Small intestine (tissue), 16 donors: ENCODE measurements at places on chromosomes 4 and X. TPM values are rescaled to one million over a fixed set of nuclear protein-coding genes. Genes with fewer than 3 reads are reported as not detected.

Gene HSFX3
- not detected for polyA plus RNA-seq

Gene ARHGAP6
- 3.3 TPM for polyA plus RNA-seq

Gene THAP9
- polyA plus RNA-seq, result 7.9 TPM

Gene PNCK
- 1.1 TPM for polyA plus RNA-seq

Gene PALLD
- polyA plus RNA-seq, result 42.9 TPM

Gene VSIG4
- 5.2 TPM for polyA plus RNA-seq

Gene NCAPG
- 2.5 TPM for polyA plus RNA-seq

DNA sequence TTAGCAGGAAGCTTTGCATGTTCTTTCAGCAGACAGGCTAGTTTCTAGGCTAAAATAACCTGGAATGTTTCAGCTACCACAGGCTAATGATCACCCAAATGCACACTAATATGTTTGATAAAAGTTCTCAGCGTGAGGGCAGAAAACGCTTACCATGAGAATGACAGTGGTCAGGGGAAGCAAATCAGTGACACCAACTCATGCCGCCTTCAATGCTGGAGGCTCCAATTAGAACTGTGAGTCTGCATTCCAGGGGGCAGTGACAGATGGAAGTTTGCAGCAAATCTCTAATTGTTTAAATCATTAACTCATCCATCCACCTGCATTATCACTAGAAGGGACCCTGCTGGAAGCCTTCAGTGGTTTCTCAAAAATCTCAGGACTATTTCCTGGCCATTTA lies 43.2 kb downstream of the ANOS1 start:
- no peaks in the 10 kb centered on the region for H3K36me3 ChIP-seq
- no peaks in the 10 kb centered on the region for H3K4me1 ChIP-seq
- no peaks in the 10 kb centered on the region for H3K27me3 ChIP-seq
- no peak for DNase-seq

- H3K4me3 ChIP-seq, result no peak overlapping the region
- no peak for DNase-seq
- no peak overlapping the region for H3K27ac ChIP-seq
- no peaks in the 10 kb centered on the region for H3K27me3 ChIP-seq
Measured at GRCh38 chrX:113800955-113801354, 782.9 kb upstream of the HTR2C start.

GRCh38 chr4:21290562-21290961 lies 590.3 kb downstream of the PACRGL start:
- no peaks in the 10 kb centered on the region for H3K27me3 ChIP-seq
- H3K4me3 ChIP-seq, result no peak overlapping the region
- H3K27ac ChIP-seq, result no peak overlapping the region
- no peaks in the 10 kb centered on the region for H3K36me3 ChIP-seq
- no peaks in the 10 kb centered on the region for H3K4me1 ChIP-seq

GRCh38 chr4:31234494-31234893 lies 514.3 kb downstream of the PCDH7 start:
- H3K36me3 ChIP-seq, result no peaks in the 10 kb centered on the region
- no peaks in the 10 kb centered on the region for H3K4me1 ChIP-seq
- peak overlapping the region; percentile 11 for H3K27ac ChIP-seq
- H3K27me3 ChIP-seq, result no peaks in the 10 kb centered on the region

GRCh38 chrX:118975831-118976598 lies 1.6 kb downstream of the LONRF3 start:
- no peaks in the 10 kb centered on the region for H3K36me3 ChIP-seq
- DNase-seq, result peak; percentile 78
- no peaks in the 10 kb centered on the region for H3K27me3 ChIP-seq

- no peak for DNase-seq
- no peak overlapping the region for H3K4me3 ChIP-seq
- H3K27me3 ChIP-seq, result no peaks in the 10 kb centered on the region
- no peaks in the 10 kb centered on the region for H3K4me1 ChIP-seq
- no peaks in the 10 kb centered on the region for H3K36me3 ChIP-seq
Measured at GRCh38 chrX:34631479-34632220, 25.4 kb downstream of the TMEM47 start.

DNA sequence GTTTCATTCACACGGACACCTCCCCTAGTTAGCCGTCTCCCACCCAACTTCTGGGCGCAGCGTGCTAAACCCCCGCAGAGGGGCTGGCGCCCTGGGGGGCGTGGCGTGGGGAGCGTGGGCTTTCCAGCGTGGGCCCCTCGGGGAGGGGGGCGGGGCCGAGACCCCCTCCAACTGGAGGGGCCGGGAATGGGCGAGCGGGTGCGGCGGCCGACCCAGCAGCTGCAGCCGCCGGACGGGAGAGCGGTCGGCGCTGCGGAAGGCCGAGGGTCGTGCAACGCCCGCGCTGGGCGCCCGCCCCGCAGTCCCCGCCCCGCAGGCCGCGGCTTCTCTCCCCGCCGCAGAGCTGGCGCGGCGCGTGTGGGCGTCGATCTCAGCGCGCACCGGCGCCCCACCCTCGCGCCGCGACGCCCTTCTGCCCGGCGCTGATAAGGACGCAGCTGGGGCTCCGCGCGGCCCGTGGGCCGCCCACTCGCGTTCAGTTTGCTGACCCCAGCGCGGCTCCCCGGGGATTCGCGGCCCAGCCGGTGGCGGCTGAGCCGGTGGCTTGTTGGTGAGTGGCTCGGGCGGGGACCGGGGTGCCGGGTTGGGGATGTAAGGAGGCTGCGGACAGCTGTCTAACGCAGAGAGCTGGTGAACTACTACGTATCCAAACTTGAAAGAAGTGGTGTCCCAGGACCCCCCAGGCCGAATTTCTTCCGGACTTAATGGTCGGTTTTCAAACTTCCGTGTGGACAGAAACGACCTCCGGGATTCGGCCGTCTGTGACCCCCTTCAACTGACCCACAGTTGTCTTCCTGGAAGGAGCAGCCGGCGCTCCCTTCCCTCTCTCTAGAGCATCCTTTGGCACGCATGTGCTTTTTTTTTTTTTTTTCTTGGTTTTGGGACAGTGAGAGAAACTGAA lies 1.5 kb downstream of the FHDC1 start:
- H3K4me3 ChIP-seq, result peak overlapping the region; percentile 72
- H3K36me3 ChIP-seq, result no peaks in the 10 kb centered on the region
- H3K27me3 ChIP-seq, result no peaks in the 10 kb centered on the region
- H3K4me1 ChIP-seq, result peaks cover 19% of the 10 kb centered on the region

GRCh38 chr4:55912249-55912648 lies 36.5 kb upstream of the CEP135 start:
- no peak overlapping the region for H3K4me3 ChIP-seq
- H3K36me3 ChIP-seq, result no peaks in the 10 kb centered on the region
- H3K4me1 ChIP-seq, result no peaks in the 10 kb centered on the region
- DNase-seq, result peak; percentile 20
- H3K27me3 ChIP-seq, result no peaks in the 10 kb centered on the region

GRCh38 chrX:97844943-97845342 lies 961.2 kb downstream of the RPA4 start:
- no peak overlapping the region for H3K4me3 ChIP-seq
- no peak for DNase-seq

DNA sequence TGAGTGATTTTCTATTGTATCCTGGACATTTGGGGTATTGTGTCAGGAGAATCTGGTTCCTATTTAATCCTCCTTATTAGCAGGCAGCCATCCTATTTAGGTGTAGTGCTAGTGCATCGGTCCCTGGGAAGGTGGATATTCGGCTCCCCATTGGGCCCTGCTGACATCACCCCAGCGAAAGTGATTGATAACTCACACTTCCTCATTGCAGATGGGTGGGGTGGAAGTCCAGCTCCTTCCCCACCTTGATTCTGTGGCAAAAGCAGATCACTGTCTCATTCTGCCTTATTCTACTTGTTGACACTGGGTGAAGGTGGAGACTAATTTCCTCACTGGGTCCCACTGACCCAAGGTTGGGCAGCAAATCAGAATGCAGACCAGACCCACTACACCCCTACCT lies 23.2 kb upstream of the BRS3 start:
- H3K4me3 ChIP-seq, result no peak overlapping the region
- H3K27ac ChIP-seq, result no peak overlapping the region
- no peaks in the 10 kb centered on the region for H3K27me3 ChIP-seq
- H3K36me3 ChIP-seq, result no peaks in the 10 kb centered on the region
